CD4-positive, alpha-beta T cell treated with Interleukin-17A for 1 hour (primary cell): ENCODE measurements at places on chromosomes 11 and 22.

- DNase-seq: no peak
These were observed 752.3 kb downstream of the NTM start for GRCh38 chr11:132122735-132123134.

GRCh38 chr11:119218141-119218878, 12.2 kb downstream of the CBL start:
- no peak for DNase-seq

DNA sequence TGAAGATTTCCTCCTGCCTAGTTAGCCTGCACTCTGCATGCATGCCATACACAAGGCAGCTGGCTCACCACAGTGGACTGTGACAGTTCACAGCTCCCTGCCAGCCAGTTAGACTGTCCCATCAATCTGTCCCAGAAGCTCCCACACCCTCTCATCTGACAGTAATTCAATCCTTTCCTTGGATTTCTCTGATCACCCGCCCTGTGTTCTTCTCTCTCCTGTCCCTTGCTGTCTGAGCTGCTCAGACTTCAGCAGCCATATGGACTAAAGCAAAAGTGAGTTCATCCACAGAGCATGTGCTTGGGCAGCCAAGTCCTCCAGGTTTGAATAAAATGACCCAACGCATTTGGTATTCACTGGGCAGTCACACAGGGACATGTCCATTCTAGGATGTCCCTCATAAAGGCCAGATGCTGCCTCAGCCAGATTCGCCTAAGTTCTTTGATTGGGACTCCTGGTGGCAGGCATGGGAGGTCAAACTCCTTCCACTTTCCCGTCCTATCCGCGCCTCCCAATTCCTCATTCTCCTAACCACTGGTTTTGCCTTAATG, 54.5 kb upstream of the ZBTB44 start:
- no peak for DNase-seq

DNA sequence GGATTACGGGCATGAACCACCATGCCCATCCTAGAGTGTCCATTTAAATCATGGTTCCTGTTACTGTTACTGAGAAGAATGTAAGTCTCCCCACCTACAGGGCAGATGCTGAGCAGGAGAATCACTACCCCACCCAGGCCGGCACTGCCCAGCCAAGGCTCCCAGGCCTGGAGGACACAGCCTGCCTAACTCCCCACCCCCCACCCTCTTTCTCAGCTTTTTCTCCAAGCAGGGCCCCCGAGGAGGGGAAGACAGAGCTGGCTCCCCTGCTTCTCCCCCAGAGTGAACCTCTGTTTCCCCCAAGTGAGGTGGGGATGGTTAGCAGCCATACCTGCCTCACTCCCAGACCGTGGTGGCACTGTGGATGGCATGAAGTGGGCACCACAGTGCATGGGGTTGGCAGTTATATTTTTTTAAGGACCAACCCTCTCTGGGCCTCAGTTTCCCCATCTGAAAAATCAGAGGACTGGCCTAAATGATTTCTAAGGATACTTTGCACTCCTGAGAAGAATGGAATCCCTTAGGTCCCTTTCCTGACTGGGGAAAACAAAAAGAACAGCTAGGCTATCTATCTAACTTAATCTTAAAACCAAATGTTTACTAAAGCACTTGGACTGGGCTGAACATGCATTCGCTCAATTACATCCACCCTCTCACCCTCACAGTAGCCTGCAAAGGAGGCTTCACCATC, 5.0 kb downstream of the CBX7 start:
- no peak for DNase-seq

DNA sequence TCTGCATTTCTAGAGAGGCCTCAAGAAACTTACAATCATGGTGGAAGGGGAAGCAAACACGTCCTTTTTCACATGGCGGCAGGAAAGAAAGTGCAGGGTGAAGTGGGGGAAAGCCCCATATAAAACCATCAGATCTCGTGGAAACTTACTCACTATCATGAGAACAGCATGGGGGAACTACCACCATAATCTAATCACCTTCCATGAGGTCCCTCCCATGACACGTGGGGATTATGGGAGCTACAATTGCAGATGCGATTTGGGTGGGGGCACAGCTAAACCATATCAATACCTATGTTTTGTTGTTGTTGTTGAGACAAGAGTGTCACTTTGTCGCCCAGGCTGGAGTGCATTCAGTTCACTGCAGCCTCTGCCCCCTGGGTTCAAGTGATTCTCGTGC, 29.9 kb downstream of the SFI1 start:
- peak; percentile 8 for DNase-seq

DNA sequence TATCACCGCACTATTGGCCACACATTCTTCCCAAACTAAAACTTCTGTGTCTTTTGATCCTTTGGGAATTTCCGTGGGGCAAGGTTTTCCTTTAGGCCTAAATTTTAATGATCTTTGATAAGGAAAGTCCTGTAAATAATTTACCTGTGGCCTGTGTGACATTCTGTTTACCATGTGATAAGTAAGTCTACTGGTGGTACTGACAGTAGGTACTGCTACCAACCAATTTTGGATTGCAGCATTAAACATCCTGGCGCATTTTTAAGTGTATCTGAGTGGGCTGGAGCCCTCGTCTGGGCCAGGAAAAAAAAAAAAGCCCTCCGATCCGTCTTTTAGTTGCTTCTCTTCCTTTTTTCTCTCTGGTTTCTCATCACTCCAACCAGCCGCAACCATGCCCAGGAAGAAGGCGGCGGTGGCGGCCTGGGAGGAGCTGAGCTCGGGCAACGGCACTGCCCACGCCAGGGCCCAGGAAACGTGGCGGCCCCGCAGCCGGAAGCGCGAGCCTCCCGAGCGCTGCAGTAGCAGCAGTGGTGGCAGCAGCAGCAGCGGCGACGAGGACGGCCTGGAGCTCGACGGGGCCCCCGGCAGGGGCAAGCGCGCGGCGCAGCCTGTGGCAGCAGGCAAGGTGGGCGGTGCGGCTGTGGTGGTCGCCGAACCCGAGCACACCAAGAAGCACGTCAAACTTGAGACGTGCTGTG, 33.6 kb downstream of the ASRGL1 start:
- peak; percentile 51 for DNase-seq

DNA sequence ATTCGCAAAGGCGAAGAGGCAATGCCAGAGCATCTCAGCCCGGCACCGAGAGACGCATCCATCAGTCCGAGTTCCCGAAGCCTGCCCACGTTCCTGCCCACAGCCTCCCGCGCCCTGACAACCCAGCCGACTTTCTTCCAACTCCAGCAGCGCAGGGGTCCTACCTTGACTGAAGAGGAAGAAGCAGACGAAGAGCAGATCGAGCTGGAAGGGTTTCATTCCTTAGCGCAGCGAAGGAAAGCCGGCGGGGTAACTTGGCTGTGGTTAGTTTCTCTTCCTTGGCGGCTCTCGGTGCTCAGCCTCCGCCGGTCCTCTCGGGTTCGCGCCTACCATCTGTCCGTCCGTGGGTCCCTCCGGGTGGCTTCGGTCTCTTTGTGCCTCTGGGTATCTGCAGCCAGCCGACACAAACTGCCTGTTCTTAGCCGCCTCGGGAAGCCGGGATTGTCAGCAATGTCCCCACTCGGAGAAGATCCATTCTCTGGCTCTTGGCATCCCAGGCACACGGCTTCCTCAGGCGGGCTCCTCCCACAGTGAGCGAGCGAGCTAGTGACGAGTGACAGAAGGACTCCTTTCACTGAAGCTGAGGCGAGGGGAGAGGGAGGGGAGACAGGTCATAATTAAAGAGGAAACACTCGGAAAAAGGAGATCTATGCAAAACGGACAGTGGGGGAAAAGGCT, at the start of gene KIRREL3:
TSS of gene KIRREL3 (minus strand) at position 480 of the 678 bp plus-strand sequence.
- DNase-seq: no peak

- DNase-seq: no peak
These were observed 60.5 kb upstream of the CHST1 start for GRCh38 chr11:45725776-45726492.

GRCh38 chr11:88680806-88681205, 343.3 kb upstream of the CTSC start:
- DNase-seq: no peak

GRCh38 chr11:129785383-129786111, 30.1 kb upstream of the TMEM45B start:
- no peak for DNase-seq

GRCh38 chr11:25943777-25944661, 387.9 kb upstream of the ANO3 start:
- no peak for DNase-seq

DNA sequence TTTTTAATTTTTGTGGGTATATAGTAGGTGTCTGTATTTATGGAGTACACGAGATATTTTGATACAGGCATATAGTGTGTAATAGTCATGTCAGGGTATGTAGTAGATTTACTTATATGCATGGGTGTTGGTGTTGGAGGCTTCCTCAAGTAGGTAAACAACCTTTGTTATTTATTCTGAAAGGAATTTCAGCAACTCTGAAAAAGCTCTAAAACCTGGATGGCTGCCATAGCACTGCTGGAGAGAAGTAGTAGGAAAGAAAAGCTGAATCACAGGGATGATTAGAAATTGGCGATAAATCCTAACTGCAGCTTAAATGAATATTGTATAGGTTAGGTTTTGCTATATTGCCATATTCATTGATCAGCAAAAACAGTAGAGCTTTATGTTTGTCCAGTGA, 44.4 kb upstream of the ST14 start:
- no peak for DNase-seq

- DNase-seq: no peak
These were observed 156.2 kb upstream of the PDGFD start for GRCh38 chr11:104320097-104320496.

DNA sequence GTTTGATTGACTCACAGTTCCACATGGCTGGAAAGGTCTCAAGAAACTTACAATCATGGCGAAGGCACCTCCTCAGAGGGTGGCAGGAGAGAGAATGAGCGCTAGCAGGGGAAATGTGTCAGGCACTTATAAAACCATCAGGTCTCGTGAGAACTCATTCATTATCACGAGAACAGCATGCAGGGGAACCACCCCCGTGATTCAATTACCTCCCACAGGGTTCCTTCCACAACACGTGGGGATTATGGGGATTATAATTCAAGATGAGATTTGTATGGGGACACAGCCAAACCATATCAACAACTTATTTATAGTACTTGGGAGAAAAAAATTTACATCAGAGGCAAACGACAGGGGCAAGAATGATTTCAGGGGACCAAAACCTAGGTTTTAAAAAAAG, 3.0 kb downstream of the ME3 start:
- DNase-seq: no peak

DNA sequence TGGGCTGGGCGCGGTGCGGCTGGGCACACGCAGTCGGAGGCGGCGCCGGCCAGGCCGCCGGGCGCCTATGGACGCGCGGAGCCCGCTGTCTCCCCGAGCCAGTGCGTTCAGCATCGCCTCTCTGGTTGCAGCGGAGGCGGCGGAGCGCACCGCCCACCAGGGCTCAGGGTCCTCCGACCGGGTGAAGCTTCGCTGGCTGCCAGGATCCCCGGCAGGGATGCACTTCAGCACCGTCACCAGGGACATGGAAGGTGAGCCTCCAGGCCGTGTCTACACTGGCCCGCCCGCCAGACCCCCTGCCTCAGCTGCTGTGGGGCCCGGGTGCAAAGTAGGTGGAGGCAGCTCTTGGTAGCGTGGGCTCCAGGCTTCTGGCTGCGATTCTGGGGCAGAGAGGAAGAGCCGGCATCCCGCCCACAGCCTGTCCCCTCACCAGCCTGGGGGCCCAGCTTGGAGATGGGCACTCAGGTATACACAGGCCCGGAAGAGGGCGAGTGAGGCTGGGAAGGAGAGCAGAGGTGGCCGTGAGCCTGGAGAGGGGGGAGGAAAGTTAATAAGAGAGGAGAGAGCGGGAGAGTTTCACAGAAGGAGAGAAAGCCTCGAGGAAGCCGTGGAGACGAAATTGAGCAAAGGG, 1.0 kb upstream of the TBX1 start:
- DNase-seq: no peak
